ENCODE measurements at places on chromosomes 7 and 10.

DNA sequence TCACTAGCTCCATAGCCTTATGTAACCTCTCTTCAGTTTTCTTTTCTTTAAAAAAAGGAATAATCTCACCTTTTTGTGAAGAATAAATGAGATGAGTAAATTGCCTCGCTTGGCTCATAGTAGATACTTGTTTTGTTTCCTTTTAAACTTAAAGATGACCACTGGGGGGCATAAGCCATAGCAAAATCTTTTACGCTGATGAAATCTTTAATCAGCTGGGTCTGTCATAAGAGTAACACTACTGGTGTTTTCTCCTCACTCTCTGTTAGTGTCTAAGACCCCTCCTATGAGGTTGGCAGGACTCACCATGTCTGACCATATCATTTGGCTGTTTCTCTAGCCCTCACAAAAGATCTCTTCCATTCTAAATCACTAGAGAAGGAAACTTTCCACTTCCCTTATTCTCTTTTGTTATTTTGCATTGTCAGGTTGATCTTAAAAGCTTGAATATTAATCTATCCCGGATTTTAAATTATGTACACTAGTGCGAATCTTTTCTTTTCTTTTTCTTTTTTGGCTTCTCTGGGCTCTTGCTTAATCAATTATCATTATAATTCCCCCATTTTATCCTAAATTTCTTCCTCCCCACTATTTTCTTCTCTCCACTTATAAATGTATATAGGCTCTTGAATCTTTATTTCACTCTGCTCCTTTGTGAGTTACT, 12.5 kb downstream of the STAG3 start:
- DNase-seq, result no peak

GRCh38 chr7:72187179-72187578, 225.0 kb downstream of the CALN1 start:
- DNase-seq, result no peak

GRCh38 chr7:150927956-150928344, 50.2 kb downstream of the KCNH2 start:
- DNase-seq, result no peak

DNA sequence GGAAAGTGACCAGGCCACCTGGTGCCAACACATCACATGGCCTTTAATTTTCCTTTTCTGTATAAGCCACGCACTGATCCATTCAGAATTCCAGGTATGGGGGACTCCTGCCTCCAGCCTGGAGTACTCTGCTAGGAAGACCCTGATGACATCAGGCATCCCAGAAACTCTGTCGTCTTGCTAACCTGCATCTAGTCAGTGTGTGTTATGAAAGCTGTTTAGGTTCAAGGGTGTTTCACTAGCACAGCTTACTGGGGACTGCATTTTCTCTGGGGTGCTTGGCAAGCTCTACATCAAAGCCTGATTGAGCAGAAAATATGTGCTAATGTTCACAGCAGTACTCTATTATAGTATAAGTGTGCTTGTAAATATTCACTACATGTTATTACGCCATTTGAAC, 100.6 kb upstream of the MGMT start:
- DNase-seq, result no peak

DNA sequence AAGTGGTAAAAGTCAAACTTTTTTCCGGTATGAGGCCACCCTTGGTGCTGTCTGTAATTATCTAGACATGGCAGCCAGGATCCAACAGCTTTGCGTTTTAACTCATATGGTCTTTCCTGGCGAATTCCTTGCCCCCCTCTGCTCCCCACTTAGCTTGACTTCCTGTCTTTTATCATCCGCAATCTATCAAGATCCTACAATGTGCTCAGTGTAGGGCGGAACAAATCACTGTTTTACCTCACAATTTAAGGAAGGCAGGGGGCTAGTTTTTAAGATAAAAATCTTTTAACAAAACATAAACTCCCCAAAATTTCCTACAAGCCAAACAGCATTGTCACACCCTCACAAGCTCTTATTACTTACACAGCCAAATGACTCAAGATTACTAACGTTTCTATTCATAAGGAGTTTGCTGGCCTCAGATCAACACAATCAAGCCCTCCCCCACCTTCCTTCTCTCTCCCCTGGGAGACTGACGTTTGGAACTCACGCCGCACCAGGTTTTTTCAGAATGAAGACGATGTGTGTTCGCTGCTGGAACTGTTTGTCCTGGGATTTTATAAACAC, 1.3 kb upstream of the CDK14 start:
- DNase-seq, result no peak

- DNase-seq, result no peak
Observed at GRCh38 chr10:23439452-23439960, 631 bp downstream of the OTUD1 start.

DNA sequence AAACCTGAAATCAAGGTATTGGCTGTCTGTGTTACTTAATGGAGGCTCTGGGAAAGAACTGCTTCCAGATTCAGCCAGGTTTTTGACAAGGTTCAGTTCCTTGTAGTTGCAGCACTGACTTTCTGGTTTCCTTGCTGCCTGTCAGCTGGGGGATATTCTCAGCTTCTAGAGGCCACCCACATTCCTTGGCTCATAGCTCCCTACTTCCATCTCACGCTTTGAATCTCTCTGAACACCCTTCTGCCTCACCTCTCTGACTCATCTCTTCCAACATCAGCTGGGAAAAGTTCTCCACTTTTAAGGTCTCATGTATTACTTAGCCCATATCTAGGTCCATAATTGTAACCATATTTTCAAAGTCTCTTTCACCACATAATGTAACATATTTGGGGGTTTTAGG, 22.9 kb upstream of the GPR22 start:
- no peak for DNase-seq

DNA sequence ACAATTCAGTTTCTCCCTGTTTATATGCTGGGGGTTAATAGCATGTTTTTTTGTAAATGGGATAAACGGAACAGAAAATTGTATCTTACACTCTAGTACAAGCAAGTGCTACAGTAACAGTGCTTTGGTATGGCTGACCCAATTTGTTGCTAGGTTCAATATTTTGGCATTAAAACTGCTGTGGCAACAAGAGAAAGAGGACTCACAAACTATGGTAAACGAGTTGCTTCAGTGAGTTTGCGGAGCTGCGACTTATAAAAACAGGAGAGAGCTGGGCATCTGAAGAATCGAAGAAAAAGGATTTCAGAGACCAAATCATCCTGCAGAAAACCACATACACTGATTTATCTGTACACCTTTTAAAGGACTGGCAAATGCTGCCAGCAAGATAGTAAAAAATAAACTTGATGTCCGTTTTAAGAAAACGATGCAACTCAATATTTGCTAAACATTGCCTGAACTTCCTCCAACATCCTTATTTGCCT, 2.2 kb downstream of the GLUD1 start:
- DNase-seq, result no peak

DNA sequence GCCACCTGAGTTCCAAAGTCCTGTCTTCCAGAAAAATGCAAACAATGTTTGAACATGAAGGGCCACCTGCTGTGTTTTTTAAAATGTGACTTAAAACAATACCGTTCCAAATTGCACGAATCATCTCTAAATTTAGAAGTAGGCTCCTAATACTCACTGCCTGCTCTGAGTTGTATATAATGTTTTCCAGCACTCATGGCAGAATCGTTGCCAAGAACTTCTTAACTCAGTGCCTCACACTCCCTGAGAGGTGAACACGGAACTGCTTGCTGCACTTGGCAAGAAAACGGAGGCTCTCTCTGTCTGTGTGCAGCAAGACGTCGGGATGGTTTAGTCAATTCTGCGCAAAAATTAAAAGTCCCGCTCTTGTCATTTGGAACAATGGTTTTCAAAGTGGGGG, 757.3 kb upstream of the AUTS2 start:
- no peak for DNase-seq

DNA sequence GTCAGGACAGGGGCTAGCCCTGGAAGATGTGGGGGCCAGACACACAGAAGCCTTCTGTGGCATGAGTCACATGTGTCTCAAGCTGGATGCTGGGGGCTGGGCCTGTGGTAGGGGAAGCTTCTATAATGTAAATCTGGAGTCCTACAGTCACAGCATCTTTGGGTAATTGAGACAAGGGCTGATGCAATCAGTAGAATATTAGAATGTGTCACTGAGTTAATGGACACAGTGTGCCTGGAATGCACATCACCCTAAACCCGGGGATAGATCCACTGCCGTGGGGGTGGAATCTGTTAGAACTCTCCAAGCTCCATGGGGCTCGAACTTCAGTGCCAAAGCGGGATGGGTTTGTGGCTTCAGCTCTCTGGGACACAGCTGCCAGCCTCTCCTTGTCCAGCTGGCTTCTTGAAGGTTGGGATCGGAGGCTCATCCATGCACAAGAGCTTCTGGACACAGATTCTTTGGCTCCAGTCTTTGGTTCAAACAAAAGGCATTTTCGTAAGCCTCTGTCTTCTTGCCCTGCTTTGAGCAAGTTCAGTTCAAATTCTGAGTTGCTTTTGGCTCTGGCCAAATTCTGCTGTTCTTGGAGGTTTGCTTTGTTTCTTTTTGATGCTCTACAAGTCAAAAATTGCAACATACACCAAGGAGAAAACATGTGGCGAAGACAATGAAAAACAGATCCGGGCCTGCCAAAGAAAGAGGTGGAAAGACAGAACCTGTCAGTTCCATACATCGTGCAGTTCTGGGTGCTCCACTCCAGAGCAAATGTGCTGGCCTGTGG, 194.8 kb upstream of the ZNF32 start:
- DNase-seq, result no peak

DNA sequence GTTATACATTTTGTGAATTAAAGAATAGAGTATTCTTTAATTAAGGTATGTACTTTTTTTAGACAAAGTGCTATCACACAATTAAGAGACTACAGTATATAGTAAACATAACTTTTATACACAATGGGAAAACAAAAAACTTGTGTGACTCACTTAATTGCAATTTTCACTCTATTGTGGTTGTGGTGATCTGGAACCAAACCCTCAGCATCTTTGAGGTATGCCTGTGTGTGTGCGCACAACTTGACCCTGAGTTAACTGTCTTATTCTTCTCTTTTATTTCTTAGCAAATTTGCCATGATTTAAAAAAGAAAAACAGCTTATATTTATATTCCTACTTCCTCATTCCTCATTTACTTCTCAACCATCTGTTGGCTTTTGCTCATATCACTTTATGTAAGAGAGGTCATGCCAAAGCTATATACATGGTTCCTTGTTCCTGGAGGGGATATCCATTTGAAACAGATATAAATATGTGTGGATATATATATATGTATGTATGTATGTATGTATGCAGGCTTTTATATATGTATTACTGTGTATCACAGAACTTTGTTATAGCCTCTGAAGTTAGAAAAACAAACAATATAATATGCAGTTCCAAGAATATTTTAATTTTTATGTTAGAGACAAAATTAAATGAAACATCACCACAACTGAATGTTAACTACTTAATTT, 259.5 kb upstream of the HGF start:
- DNase-seq, result no peak

GRCh38 chr10:4306871-4307270, 519.1 kb upstream of the AKR1E2 start:
- no peak for DNase-seq

GRCh38 chr7:139798221-139798620, 20.4 kb upstream of the HIPK2 start:
- DNase-seq, result no peak
